ENCODE measurements at places on chromosomes 13 and 19. TPM values are rescaled to one million over a fixed set of nuclear protein-coding genes. Genes with fewer than 3 reads are reported as not detected.

The MYADM gene
- 9.6 TPM for polyA plus RNA-seq

The ZNF628 gene
- 1.7 TPM for polyA plus RNA-seq

The VSTM2B gene
- not detected for polyA plus RNA-seq

The CYP2F1 gene
- not detected for polyA plus RNA-seq

The TPRX1 gene
- polyA plus RNA-seq = not detected

The FUT6 gene
- polyA plus RNA-seq = not detected

The FOSB gene
- polyA plus RNA-seq = 2.6 TPM

The MCEMP1 gene
- polyA plus RNA-seq = 0.11 TPM

The FBL gene
- polyA plus RNA-seq = 546 TPM

The TTYH1 gene
- polyA plus RNA-seq = not detected

The B3GNT8 gene
- polyA plus RNA-seq = 0.93 TPM

The TIMM44 gene
- polyA plus RNA-seq = 38.1 TPM

The CCDC9 gene
- 3.2 TPM for polyA plus RNA-seq

The ZIC5 gene
- not detected for polyA plus RNA-seq

The CGB3 gene
- polyA plus RNA-seq = not detected

The SELENOV gene
- not detected for polyA plus RNA-seq

The C19orf67 gene
- polyA plus RNA-seq = not detected

The ZNF709 gene
- polyA plus RNA-seq = 0.41 TPM

The TPTE2 gene
- not detected for polyA plus RNA-seq

The NLRP7 gene
- not detected for polyA plus RNA-seq

The ZNF543 gene
- polyA plus RNA-seq = 2.0 TPM

The IL12RB1 gene
- polyA plus RNA-seq = 0.03 TPM

The PLVAP gene
- not detected for polyA plus RNA-seq

The UBL3 gene
- polyA plus RNA-seq = 5.2 TPM

The CEACAM3 gene
- polyA plus RNA-seq = not detected

The FCAR gene
- polyA plus RNA-seq = not detected

The CGB1 gene
- not detected for polyA plus RNA-seq

The CACNG8 gene
- polyA plus RNA-seq = not detected

The ZNF845 gene
- polyA plus RNA-seq = 2.1 TPM

The GPR108 gene
- polyA plus RNA-seq = 75.9 TPM

The LIM2 gene
- polyA plus RNA-seq = not detected

The CLIP3 gene
- 0.17 TPM for polyA plus RNA-seq

The CCDC70 gene
- not detected for polyA plus RNA-seq

The PSG3 gene
- polyA plus RNA-seq = not detected

The IGFL3 gene
- polyA plus RNA-seq = 179 TPM

The PRX gene
- 0.42 TPM for polyA plus RNA-seq

The KLHL1 gene
- not detected for polyA plus RNA-seq

The KLF12 gene
- 8.2 TPM for polyA plus RNA-seq

The ODAD3 gene
- 0.32 TPM for polyA plus RNA-seq

The SPINT2 gene
- polyA plus RNA-seq = 333 TPM

The FFAR2 gene
- not detected for polyA plus RNA-seq

The CALR3 gene
- polyA plus RNA-seq = not detected

The HCN2 gene
- polyA plus RNA-seq = 0.35 TPM

The TJP3 gene
- 0.48 TPM for polyA plus RNA-seq

The SIGLEC9 gene
- not detected for polyA plus RNA-seq

The LRRC63 gene
- polyA plus RNA-seq = 0.03 TPM

The KLK13 gene
- polyA plus RNA-seq = 0.62 TPM

The PRTN3 gene
- polyA plus RNA-seq = not detected

The FAM98C gene
- polyA plus RNA-seq = 9.2 TPM

The KRTDAP gene
- polyA plus RNA-seq = not detected

The CCDC169 gene
- 0.31 TPM for polyA plus RNA-seq

Measured in mammary epithelial cell (primary cell).